ENCODE measurements at places on chromosomes 6 and 20. TPM values are rescaled to one million over a fixed set of nuclear protein-coding genes. Genes with fewer than 3 reads are reported as not detected.

The BANF2 gene
- not detected for total RNA-seq

The MUC22 gene
- not detected for total RNA-seq

The HEBP2 gene
- 27.2 TPM for total RNA-seq

The LY6G6F gene
- not detected for total RNA-seq

The BMP6 gene
- total RNA-seq, result not detected

The C4B gene
- 4.6 TPM for total RNA-seq

The NTSR1 gene
- total RNA-seq, result 0.23 TPM

The SLC18B1 gene
- total RNA-seq, result 5.3 TPM

Measured in T-helper 2 cell treated with Interferon-gamma antibody and Interleukin-4, amounts not matched to agents 100 ng/mL and 5 ng/mL, for 36 hours (primary cell).